NCI-H774 (cell line): ENCODE measurements at places on chromosomes 1 and 21.

DNA sequence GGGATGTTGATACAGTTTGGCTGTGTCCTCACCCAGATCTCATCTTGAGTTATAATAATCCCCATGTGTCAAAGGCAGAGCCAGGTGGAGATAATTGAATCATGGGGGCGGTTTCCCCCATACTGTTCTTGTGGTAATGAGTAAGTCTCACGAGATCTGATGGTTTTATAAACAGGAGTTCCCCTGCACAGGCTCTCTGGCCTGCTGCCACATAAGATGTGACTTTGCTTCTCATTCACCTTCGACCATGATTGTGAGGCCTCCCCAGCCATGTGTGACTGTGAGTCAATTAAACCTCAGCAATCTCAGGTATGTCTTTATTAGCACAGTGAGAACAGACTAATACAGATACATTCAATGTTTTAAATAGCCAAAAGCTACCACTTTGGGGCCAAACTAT lies 41.1 kb downstream of the SLC35F3 start:
- DNase-seq: no peak

DNA sequence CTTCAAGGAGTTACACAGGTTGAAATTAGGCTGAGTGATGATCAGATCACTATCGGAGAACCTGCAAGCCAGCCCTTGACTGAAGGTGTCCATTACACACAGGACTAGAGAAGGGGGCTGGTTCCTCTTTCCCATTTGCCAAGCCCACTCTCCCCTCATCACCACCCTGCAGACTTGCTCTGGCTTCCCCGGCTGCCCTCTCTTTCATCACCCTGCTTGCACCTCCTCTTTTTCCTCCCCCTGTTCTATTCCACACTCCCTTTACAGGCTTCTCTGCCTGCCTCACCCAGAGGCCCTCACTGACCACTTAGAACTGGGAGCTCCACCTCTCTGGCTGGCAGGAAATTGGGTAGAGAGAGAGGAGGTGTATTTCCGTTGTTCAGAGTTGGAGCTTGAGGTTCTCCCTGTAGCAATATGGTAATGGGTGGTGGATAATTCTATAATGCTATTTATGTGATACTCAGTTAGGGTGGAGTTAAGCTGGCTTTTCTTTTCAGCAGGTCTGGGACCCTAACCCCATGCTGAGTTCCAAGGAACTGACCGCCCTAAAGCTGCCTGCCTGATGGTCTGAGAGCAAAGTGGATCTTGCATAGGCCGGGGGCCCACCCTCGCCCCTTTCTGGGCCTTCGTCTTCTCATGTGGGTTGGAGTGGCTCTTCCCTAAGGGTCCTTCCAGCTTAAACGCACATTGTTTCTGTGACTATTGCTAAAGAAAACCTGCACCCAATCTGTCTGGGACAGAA lies 111.8 kb upstream of the ADAR start:
- DNase-seq: no peak

DNA sequence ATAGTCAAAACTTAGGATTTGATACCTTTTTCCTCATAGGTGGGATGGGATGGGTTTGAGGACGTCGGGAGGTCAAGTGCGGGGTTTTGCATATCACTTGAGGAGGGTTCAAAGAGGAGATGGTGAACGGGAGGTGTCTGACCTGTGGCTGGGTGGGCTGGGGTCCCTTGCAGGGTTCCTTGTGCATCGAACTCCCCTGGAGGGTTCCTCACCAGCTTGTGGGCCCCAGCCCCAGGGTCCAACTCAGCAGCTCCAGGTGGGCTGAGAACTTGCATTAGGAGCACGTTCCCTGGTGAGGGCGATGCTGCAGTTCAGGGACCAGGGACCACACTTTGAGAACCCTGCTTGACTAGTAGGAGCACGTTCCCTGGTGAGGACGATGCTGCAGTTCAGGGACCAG lies 23.2 kb downstream of the TRPM2 start:
- DNase-seq: no peak

- DNase-seq: no peak
These were observed 626.7 kb upstream of the ADGRL2 start for GRCh38 chr1:81174052-81174451.

GRCh38 chr1:177432897-177433296 lies 262.1 kb downstream of the BRINP2 start:
- no peak for DNase-seq

GRCh38 chr21:31203431-31204054 lies 140.5 kb downstream of the TIAM1 start:
- no peak for DNase-seq

DNA sequence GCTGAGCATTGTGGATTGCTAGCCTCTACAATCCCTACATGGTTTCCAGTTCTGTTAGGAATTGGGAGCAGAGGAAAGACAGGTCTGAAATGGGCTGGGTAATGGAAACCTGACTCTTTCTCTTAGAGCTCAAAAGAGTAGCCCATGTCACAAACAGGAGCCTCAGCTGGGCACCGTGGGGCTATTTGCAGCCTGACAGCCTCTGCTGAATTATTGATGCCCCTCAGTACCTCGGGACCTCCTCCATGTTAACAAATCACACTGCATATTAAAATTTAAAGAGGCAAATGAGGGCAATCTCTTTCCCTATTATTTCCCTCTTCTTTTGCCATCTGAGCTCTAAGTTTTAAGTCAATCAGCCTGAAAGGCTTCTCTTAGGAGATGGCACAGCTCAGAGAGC lies 157.1 kb downstream of the TSEN15 start:
- no peak for DNase-seq

- no peak for DNase-seq
These were observed 21.2 kb downstream of the JAM2 start for GRCh38 chr21:25660233-25660632.

DNA sequence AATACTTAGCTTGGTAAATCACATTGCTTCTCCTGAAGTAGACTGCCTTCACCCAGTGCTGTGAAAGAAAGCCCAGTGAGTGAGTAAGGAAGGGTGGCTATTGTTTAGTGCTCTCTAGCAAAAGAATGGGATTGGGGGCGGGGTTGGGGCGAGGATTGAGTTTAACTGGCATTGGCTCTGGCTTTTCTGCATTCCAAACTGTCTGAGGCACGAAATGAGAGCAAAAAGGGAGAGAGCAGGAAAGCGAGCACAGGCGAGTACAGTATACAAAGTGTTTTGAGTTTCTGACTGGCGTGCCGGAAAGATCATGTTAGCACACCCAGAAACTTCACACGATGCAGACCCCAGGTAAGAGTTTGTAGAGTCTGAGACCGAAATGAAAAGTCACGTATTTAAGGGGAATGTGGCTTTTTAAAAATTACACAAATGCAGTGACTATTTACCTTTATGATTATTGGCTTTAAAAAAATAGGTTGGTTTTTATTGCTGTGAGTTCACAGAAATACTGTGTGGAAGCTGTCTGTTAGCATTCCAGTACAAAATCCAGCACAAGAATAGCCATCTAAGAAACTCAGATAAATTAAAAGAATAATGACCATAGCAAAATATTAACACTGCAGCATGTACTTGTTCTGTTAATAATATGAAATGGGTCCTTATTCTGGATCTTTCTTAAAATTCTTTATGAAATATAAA lies 155.4 kb downstream of the CLEC20A start:
- DNase-seq: no peak

DNA sequence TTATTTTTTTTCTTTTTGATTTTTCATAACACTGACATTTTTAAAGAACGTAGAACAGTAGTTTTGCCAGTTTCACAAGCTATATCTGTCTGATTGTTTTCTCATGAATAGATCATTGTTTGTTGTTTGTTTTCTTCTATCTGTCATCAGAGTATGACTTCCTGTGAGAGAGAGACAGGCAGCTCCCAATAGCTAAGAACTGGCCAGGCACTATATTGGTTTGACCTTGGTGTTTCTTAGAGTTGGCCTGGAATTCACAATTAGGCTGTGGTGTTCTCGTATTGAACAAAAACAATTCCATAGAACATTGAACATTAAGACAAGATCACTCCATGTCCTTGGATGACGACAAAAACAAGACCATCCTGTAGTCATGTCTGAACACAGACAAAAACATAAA lies 43.4 kb downstream of the RPS6KC1 start:
- no peak for DNase-seq

- DNase-seq: no peak
These were observed at the start of gene TIAM1 for GRCh38 chr21:31343680-31344480. TIAM1 (minus strand) TSS chr21:31344261; CDS start chr21:31266972, 77,289 bp downstream.

GRCh38 chr21:44434568-44434925 lies 20.8 kb upstream of the LRRC3 start:
- DNase-seq: no peak

DNA sequence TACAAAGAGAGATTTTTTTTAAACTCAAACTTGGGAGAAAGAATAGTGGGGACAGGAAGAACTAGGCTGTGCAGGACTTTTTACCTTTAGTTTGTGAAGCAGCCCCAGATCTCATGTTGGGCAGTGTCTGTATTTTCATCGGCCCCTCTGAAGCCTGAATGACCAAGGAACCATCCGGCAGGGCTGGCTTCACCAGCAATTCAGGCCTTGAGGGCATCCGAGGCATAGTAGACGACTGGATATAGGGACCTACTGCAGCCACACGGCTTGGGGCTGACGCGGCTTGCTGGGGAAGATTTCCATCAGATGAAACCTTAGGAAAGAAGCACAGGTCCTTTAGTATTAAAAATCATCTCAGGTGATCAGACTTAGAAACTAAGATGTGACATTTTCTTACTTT lies 43.7 kb downstream of the TP53BP2 start:
- no peak for DNase-seq

GRCh38 chr1:183562701-183563100 lies 27.6 kb downstream of the NCF2 start:
- no peak for DNase-seq

DNA sequence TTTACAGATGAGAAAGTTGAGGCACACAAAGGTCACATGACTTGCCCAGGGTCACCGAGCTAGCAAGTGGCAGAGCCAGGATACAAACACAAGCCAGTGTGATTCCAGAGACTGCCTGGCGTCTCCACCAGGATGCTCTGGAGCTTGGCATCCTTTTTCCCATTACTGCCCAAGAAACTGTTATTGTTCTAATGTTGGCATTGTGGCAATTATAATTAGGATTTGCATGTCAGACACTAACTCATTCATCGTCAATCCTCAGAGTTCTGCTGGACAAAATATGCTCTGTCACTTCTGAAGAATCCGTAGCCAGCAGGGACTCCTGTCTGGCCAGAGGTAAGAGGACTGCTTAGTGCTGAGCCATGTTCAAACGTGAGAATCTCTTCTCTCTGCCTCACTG lies 8.8 kb downstream of the KAZN start:
- no peak for DNase-seq

DNA sequence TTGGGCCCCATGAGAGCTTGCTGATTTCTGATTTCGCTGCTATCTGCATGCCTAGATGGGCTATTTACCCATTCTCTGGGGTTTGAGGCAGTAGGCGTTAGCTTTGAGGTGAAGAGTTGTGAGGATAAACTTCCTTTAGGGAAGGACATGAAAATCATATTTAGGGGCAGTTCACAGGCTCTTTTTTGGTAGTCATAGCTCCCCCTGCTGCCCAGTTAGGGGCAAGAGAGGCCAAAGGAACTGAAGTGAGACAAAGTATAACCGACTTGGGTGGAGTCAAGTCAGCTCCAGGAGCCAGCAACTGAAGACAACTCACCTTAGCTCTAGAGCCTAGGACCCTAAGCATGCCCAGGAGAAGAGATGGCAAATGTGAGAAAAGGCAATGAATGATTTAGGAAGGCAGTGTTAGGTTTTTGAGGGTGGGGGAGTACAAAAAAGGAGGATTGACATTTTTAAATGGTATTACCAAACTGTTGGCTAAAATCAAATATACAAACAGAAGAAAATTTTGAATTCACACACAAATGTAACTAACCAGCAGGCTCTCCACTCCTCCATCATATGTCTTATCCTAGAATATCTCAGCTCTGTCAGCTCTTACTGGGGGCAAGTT lies 625.2 kb downstream of the LMO4 start:
- peak; percentile 59 for DNase-seq

GRCh38 chr1:224047538-224047937 lies 66.4 kb upstream of the FBXO28 start:
- no peak for DNase-seq

DNA sequence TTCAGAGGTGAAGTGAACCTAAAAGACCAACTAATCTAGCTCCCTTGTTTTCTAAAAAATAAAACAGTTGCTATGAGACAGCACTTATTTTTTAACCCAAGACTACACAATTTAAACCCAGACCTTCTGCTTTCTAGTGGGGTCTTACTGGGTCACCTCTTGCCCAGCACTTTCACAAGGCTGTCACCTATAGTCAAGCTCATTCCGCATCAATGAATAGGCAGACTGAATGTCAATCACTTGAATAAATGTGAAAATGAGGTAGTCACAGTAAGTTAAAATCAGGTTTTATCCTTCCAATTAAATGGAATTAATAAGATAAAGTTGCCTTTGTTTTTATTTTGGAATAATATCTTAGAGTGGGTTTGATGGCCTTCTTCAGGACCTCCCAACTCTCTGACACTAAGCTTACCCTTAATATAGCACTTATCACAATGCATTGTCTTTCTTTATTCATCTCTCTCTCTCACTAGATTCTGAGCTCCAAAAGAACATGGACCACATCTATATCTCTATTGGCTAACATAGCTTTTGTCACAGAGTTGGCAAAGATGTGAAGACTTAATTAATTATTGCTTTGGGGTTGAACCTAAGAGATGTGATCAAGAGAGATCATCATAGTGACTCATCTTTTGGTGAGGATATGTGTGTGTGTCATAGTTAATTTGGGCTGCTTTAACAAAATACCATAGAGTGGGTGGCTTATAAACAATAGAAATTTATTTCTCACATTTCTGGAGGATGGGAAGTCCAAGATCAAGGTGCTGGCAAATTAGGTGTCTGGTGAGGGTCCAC lies 248.7 kb upstream of the DAB1 start:
- DNase-seq: no peak

GRCh38 chr1:47818682-47819573 lies 178.3 kb downstream of the TRABD2B start:
- no peak for DNase-seq

DNA sequence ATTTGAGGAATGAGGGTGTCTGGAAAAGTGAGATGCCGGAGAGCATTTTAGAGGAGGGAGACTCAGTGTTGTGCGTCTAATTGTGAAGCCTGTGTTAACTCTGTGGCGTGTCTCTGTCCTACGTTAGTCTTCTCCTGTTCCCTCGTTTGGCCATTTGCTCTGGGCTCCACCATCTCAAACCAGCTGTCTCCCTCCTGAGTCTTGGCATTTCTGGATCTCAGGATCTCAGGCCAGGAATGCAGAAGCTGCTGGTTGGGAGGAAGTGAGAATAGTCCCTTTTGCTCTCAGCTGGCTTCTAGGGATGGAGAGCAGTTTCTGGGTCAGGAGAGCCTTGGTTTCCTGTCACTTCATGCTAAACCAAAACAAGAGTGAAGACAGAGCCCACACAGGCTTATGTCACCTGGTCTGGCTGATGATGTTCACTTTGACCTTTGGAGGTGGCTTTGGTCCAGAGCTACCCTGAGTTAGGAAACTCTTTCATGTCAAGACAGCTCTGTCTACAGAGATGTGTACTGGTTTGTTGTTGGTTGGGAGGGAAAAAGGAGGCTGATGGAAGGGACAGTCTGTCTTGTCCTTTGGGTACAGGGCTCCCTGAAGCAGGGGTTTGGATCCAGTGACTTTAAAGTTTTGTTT lies 859 bp downstream of the NFASC start:
- DNase-seq: no peak
